ENCODE measurements at places on chromosomes 1 and 21.

DNA sequence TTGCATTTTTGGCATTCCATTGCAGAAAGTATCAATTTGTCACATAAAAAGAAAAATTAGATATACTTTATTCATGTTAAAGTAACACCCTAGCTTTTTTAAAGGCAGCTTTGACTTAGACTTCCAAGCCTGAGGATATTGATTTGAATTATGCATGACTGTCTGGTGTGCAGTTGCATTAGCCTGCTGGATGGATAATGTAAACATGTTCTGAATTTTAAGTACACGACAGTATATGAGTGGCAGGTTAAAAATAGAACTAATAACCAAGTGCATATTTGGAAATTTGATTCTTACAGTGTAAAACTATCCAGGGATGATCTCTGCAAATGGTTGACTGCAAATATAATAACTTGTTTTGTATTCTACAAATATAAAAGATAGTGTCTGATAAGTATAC is 124.0 kb downstream of the SYT14 start:
- DNase-seq, result no peak

- DNase-seq, result no peak
Observed at GRCh38 chr1:205444931-205445645, 10.8 kb downstream of the BLACAT1 start.

DNA sequence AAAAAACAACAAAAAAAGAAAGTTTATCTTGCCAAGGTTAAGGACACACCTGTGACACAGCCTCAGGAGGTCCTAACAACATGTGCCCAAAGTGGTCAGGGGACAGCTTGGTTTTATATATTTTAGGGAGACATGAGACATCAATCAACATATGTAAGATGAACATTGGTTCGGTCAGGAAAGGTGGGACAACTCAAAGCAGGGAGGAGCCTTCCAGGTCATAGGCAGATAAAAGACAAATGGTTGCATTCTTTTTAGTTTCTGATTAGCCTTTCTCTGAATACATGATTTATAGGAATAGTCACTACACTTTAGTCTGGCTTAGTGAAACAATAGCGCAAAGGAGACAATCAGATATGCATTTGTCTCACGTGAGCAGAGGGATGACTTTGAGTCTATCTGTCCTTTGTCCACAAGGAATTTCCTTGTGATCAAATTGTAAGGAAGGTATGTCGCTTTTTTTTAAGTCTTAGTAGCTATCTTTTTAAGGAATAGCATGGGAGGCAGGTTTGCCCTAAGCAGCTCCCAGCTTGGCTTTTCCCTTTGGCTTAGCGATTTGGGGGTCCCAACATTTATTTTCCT is 23.3 kb upstream of the OVAAL start:
- DNase-seq, result no peak

GRCh38 chr1:1927751-1928150 is 8.7 kb upstream of the TMEM52 start:
- no peak for DNase-seq

- no peak for DNase-seq
Observed at GRCh38 chr21:34571994-34572393, 42.9 kb downstream of the RCAN1 start.

- no peak for DNase-seq
Observed at GRCh38 chr1:22827666-22828483, 117.2 kb downstream of the EPHB2 start.

GRCh38 chr1:177891809-177892208 is 78.0 kb downstream of the SEC16B start:
- DNase-seq, result no peak

- no peak for DNase-seq
Observed at GRCh38 chr1:183048087-183049085, 25.2 kb downstream of the LAMC1 start.

GRCh38 chr1:17648457-17649145 is 106.5 kb upstream of the ACTL8 start:
- DNase-seq, result no peak

Data from A549 (cell line).